Right lobe of liver (tissue), 6 donors: ENCODE measurements at places on chromosomes 11 and 22.
A peak's percentile ranks its signal among the peaks of the same experiment; 100 is the strongest.

DNA sequence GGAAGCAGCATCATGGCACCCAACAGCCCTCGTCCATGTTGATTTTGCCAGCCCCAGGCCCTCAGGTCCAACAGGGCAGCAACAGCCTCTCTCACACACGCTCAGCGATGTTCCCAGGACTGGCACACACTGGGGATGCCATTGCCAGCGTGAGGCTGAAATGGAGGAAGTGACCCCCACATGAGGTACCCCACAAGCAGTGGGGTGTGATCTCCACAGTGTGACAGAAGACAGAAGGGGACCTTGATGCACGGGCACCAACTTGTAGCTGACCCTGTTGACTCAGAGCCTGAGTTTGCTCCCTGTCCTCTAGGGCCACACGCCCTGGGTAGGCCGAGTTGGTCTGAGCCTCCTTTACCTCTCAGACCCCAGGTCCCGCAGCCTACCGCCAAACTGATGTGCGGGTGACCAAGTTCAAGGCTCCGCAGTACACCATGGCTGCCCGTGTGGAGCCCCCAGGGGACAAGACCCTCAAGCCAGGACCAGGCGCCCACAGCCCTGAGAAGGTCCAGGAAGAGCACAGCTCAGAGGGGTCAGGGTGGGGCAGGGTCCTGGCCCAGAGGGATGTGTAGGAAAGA is 6.2 kb downstream of the SCGB1C1 start:
- no peak for DNase-seq

- no peak for DNase-seq
Observed at GRCh38 chr11:132240374-132240773, 870.0 kb downstream of the NTM start.

DNA sequence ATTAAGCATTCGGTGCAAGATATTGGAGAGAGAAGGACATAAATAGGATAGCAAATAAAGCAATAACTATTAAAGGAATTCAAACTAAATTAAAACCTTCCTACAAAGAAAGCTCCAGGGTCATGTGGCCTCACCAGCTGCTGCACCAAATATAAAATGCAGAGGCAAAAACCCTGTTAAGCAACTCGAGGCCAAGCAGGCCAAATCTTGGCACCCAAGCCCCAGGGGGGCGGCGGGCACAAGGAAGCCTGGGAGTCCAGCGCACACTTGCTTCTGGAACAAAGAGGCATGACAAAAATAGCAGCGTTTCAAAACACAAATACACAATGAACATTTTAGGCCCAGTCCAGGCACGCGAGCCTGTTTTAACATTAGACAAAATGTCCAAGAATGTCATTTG is 20.8 kb downstream of the KRTAP5-6 start:
- DNase-seq = no peak

DNA sequence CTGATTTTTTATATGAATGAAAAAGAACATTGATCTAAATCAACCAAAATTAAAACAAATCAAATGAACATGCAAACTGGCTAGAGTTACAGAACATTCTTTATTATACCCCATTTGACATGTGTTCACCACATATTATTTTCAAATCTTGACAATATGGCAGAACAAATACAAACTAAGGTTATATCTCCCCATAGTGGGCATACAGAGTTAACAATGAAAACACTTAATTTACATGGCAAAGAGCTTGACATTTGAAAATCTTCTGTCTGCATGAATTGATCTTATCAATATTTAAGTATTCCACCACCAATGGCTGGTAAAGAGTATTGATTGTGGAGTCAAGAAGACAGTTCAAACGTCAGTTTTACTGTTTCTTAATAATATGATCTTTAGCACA is 197.9 kb upstream of the ANO3 start:
- no peak for DNase-seq

DNA sequence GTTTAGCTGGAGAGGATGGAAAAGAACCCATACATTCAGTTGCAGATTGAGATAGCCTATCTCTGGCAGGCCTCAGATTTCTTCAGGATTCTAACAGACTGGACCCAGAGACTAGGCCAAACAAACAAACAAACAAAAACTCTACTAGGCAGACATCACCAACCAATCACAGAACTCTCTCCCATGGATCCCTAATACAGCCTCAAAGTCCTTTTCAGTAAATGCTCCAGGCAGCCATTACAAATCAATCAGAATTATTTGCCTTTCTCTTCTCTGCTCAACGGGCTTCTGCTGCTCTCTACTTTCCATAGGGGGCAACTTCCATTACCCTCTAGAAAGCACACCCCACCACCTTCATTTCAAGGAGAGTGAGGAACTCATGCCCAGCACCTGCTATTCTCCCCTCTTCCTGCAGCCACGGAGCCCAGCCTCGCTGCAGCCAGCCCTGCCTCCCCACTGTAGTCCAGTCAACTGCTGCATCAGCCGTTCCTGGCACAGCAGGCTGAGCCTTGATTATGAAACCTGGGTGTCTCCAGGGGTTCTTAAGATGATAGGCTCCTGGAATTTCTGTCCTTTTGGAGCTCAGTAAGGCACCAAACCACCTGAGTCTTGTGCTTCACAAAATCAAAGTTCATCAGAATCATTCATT is 19.0 kb upstream of the SMIM35 start:
- DNase-seq = no peak

DNA sequence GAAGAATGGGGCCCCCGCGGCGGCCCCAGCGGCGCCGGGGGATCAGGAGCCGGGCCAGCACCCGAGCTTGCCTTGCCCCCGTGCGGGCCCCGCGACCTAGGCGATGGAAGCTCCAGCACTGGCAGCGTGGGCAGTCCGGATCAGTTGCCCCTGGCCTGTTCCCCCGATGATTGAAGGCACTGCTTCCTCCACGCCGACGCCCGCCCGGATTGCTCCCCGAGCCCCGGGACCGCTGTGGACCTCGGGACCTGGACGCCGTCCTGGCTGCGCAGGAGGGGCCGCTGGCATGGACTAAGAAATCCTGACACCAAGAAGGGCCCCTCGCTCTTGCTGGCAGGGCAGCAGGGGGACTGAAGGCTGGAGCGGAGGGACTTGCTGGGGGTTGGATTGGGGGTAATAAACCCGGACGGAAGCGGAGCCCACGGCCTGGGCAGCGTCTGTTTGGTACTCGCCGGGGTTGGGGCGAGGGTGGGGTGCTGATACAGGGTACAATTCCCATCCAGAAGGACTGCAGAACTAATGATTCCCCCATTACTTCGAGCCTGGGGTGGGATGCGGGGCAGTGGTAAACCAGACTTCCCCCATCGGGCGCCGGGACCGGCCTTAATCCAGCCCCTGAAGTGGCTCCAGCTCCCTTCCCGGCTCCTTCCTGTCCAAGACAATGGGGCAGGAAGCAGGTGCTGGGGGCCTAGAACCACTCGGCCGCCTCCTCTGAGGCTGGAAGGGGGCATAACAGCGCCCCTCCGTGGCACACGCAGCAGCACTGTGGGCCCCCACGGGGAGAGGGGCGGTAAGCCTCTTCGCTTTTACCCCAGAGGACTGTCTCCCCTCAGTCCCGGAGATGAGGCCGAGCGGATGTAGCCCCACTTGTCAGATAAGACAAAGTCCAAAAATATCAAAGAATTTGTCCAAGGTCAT is 1.0 kb downstream of the CCDC85B start:
- no peak for DNase-seq

- DNase-seq = no peak
Observed at GRCh38 chr11:118612378-118612777, 5.0 kb downstream of the PHLDB1 start.

GRCh38 chr22:37802310-37803194 is 5.2 kb upstream of the GCAT start:
- DNase-seq = peak; percentile 64

- DNase-seq = no peak
Observed at GRCh38 chr22:50089682-50090411, at the start of gene MOV10L1. MOV10L1 (plus strand) TSS chr22:50090006; CDS start chr22:50090089, 83 bp downstream.

DNA sequence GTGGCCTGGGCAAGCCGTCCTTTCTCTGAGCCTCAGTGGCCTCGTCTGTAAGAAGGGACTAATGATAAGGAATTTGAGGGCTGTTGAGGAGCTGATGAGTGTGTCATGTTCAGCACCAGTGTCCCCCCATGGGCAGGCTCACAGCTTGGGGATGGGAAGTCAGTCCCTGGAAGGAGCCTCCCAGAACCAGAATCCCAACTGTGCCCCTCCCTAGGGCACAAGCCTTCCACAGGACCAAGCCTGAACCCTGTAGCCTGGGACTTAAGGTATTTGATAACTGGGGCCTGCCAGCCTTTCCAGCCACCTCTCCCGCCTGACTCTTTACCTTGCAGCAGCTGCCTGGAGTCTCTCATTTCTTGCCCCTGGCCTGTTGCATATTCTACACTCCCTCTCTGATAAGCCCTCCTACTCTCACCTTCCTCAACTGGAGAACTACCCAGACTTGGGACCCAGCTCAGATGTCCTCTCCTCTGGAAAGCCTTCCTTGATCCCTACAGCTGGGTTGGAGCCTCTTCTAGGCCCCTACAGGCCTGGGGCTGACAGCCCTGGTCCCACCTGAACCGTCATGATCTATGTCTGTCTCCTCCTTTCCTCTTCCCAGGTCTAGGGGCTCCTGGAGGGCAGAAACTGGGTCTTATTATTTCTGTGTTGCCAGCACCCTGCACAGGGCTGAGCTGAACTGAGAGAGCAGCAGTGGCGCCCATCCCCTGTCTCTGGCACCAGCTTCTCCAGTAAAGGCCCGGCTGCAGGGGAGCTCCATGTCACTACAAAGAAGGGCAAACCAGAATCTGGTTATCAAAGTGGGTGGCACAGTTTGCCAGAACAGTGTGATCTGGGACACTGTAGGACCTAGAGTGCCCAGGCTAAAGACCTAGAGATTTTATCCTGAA is 1.6 kb downstream of the P2RY2 start:
- DNase-seq = no peak

DNA sequence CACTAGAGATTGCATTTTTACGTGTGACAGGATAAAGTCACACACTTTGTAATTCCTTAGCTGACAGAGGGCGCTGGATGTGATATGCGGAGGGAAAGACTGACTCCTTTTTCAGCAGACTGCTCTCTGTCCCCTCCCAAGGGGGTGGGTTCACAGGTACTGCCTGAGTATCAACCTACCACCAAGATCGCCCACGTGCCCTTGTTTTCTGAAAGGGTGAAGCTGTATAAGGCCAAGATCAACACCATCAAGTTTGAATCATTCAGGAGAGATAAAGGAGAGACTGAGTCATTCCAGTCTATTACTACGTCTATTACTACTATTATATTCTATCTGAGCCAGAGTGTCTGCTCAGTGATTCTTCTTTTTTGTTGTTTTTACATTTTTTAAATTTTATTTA is 30.7 kb downstream of the BUD13 start:
- DNase-seq = no peak
